Suppressor macrophage treated with lipopolysaccharide for 4 hours (primary cell): ENCODE measurements at places on chromosomes 7 and 10.

GRCh38 chr7:97011104-97011503 lies 5.8 kb downstream of the DLX6 start:
- no peak for DNase-seq

- no peak for DNase-seq
Observed at GRCh38 chr10:50857579-50857978, 27.8 kb downstream of the A1CF start.

- no peak for DNase-seq
Observed at GRCh38 chr7:100175296-100175935, 1.8 kb downstream of the GPC2 start.

GRCh38 chr7:105791926-105792325 lies 84.5 kb downstream of the ATXN7L1 start:
- DNase-seq = no peak
